ENCODE measurements at places on chromosomes 16 and 17. TPM values are rescaled to one million over a fixed set of nuclear protein-coding genes. Genes with fewer than 3 reads are reported as not detected.

ORC6 gene
- total RNA-seq = 8.4 TPM

PRM1 gene
- not detected for total RNA-seq

TRIM72 gene
- not detected for total RNA-seq

KCNH4 gene
- not detected for total RNA-seq

BCL6B gene
- total RNA-seq = not detected

JUP gene
- 457 TPM for total RNA-seq

GCGR gene
- total RNA-seq = not detected

PLA2G10 gene
- not detected for total RNA-seq

HOXB6 gene
- 0.08 TPM for total RNA-seq

CALB2 gene
- total RNA-seq = not detected

IRX6 gene
- total RNA-seq = not detected

Measured in hair follicular keratinocyte (primary cell).